ENCODE measurements at places on chromosomes 3 and 15. TPM values are rescaled to one million over a fixed set of nuclear protein-coding genes. Genes with fewer than 3 reads are reported as not detected.

- DNase-seq = no peak
- no peaks in the 10 kb centered on the region for H3K27me3 ChIP-seq
- no peak overlapping the region for H3K4me3 ChIP-seq
- peaks cover 45% of the 10 kb centered on the region for H3K4me1 ChIP-seq
Observed at GRCh38 chr3:13539292-13539638, 9.7 kb upstream of the FBLN2 start.

DNA sequence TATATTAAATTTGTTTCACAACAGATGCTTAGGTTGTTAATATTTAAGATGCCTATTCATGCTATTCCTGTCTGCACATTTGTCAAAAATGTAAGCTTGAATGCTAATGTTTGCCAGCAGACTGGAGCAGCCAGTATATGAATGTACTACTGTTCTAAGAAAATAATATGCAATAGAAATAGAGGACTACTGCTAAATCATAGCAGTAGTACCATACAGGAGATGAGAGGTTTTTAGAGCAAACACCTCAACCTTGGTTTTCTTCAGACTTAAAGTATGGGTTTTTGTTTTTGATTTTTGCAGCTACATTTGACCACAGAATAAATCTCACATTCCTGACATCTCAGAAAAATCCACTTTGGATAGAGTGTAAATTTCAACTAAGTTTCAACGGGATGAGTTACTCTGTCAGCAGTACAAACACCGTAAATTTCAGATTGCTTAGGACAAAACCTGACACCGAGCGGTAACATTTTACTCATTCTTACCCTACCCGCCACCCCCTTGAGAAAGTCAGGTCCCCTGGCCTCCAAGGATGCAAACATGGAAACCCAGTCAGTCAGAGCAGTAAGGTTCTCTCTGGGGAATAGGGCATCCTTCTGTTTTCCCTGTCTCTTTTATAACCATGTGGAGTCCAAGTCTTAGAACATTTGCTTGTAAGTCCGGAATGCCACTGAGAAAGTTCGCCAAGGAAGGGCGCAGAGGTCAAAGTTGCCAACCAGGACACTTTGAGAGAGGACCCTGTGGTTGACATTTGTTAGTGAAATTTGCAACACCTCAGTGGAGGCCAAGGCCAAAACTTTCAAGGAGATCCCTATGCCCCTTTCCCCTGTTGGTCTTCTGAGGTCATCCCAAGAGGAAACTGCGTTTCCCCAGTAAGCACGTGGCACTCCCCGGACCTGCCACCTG, 17.9 kb upstream of the SATB1 start:
- H3K27ac ChIP-seq = peak overlapping the region; percentile 99
- peaks cover 14% of the 10 kb centered on the region for H3K4me1 ChIP-seq
- no peak for DNase-seq
- no peaks in the 10 kb centered on the region for H3K27me3 ChIP-seq

DNA sequence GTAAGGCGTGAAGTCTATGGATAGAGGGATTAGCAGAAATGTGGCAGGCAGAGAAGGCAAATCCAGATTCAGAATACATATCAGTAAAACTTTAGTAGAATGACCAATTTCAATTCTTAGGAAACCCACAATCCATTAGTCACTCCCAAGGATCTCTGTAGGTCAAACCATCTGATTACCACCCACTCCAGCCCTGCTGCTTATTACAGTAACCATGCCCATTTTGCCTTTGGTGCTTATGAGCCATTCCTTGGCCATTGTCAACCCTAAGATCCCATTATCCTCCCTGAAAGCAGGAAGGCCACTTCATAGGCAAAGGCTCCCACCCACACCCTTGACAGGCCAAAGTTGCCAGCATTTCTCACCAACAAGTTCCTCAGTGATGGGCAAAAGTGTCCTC, 5.1 kb upstream of the KLHL40 start:
- H3K4me3 ChIP-seq = no peak overlapping the region
- H3K27me3 ChIP-seq = peaks cover under 1% of the 10 kb centered on the region
- no peaks in the 10 kb centered on the region for H3K36me3 ChIP-seq
- H3K4me1 ChIP-seq = no peaks in the 10 kb centered on the region
- no peak overlapping the region for H3K27ac ChIP-seq

DNA sequence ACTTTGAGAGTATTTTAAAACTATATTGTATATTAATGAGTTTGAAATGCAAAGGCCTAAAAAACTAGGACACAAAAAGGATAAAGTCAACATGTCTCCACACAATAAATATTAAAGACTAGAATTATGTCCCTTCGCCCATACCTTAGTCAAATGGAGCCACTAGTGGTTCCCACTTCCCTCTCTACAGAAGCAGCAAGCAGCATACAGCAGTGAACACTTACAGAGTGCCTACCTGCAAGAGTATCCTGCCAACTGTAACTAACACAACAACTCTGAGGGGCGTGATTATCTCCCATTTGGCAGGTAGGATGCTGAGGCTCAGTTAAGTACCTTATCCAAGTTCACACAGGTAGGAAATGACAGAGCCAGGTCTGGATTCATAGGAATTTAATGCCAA, 17.2 kb downstream of the DYNC1LI1 start:
- H3K4me3 ChIP-seq = no peak overlapping the region
- no peak overlapping the region for H3K27ac ChIP-seq
- H3K36me3 ChIP-seq = no peaks in the 10 kb centered on the region
- no peak for DNase-seq
- no peaks in the 10 kb centered on the region for H3K4me1 ChIP-seq
- no peaks in the 10 kb centered on the region for H3K27me3 ChIP-seq

DNA sequence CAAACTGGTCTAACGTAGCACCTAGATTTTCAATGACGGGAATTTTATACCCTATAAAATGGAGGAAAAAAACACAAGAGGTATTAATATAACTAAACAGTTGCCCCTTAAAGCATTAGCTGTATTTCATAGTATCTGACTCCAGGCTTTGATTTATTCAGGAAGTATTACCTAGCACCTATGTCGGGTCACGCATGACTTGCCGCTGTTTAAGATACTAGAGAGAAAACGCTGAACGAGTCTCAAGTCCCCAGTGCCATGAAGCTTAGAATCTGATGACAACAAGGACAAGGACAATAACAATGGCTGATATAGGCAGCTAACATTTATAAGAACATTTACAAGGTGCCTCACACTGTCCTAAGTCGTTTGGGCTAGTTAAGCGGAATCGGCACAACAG, 1.9 kb downstream of the SNRPA1 start:
- peak overlapping the region; percentile 95 for H3K4me3 ChIP-seq
- no peaks in the 10 kb centered on the region for H3K27me3 ChIP-seq
- no peak for DNase-seq
- peaks cover 28% of the 10 kb centered on the region for H3K36me3 ChIP-seq
- H3K4me1 ChIP-seq = peaks cover 12% of the 10 kb centered on the region

DNA sequence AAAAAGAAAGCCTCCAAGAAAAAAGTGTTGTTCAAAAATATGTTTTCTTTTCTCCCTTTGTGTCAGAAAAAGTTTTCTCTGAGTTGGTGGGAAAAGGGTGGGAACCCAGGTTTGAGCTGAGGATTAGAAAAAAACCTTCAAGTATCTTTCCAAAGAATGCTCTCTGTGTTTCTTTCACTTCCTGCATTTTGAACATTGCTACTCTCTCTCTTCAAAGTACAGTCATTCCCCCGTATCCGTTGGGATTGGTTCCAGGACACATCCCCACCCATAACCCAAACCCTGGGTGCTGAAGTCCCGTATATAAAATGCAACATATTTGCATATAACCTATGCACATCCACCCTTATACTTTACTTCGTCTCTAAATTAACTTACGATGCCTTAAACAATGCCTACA, 139.6 kb downstream of the TMCO5A start:
- H3K27ac ChIP-seq = no peak overlapping the region
- peaks cover 17% of the 10 kb centered on the region for H3K4me1 ChIP-seq
- no peak for DNase-seq
- no peak overlapping the region for H3K4me3 ChIP-seq
- peaks cover 23% of the 10 kb centered on the region for H3K27me3 ChIP-seq

- no peak overlapping the region for H3K27ac ChIP-seq
- DNase-seq = no peak
- H3K4me1 ChIP-seq = no peaks in the 10 kb centered on the region
Observed at GRCh38 chr15:84400820-84401219, 165.2 kb downstream of the GOLGA6L4 start.

GRCh38 chr15:52256366-52256765, 39.2 kb downstream of the MYO5C start:
- peaks cover 2% of the 10 kb centered on the region for H3K4me1 ChIP-seq
- peak; percentile 86 for DNase-seq
- no peaks in the 10 kb centered on the region for H3K27me3 ChIP-seq
- no peak overlapping the region for H3K4me3 ChIP-seq
- H3K36me3 ChIP-seq = no peaks in the 10 kb centered on the region

DNA sequence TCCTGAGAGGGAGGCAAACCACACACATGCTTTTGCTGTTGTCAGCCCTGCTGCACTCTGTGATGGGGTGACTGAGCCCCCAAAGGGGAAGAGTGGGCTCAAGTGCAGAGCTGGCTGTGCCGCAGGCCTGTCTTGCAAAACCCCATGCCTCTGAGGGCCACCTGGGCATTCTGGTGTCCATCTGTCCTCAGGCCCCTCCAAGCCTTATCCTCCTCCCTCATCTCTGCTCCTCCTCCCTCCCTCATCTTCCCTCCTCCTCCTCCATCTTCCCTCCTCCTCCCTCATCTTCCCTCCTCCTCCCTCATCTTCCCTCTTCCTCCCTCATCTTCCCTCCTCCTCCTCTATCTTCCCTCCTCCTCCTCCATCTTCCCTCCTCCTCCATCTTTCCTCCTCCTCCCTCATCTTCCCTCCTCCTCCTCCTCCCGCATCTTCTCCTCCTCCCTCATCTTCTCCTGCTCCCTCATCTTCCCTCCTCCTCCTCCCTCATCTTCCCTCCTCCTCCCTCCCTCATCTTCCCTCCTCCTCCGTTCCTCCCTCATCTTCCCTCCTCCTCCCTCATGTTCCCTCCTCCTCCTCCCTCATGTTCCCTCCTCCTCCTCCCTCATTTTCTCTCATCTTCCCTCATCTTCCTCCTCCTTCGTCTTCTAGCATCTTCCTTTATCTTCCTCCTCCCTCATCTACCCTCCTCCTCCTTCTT, 40.6 kb downstream of the CHDH start:
- peaks cover 34% of the 10 kb centered on the region for H3K4me1 ChIP-seq
- no peak for DNase-seq
- H3K27ac ChIP-seq = no peak overlapping the region
- no peak overlapping the region for H3K4me3 ChIP-seq

DNA sequence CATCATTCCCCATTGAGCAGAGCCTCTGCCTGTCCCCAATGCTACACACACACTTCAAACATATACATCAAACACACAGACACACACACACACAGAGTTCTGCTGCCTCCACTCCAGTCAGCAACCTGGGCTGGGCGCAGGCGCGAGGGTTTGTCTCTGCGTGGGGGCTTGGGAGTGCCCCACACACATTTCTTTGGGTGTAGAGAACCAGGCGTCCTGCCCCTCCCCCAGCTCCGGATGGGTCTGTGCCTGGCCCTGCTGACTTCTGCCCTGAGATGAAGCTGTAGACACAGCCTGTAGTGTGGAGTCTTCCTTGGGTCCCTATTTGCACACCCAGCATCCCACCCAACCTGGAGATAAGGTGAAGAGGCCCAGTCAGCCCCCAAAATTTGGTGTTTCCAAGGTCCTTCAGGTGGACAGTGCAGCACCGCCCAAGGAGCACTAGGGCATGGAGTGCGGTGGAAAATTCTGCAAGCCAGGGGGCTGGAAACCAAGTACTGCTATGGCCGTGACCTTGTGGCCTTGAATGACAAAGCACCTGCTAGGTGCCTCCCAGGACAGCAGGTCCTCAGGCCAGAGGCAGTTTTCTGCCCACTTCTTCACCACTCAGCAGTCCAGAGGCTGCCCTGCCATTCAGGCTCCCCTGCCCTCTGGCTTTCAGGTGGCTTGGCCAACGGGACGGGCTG, 26.8 kb downstream of the FBXW12 start:
- H3K27ac ChIP-seq = no peak overlapping the region
- H3K4me3 ChIP-seq = no peak overlapping the region
- H3K27me3 ChIP-seq = no peaks in the 10 kb centered on the region
- H3K36me3 ChIP-seq = no peaks in the 10 kb centered on the region
- no peaks in the 10 kb centered on the region for H3K4me1 ChIP-seq

GRCh38 chr15:25536801-25537611, 98.2 kb upstream of the UBE3A start:
- H3K27ac ChIP-seq = no peak overlapping the region
- H3K4me3 ChIP-seq = no peak overlapping the region
- no peaks in the 10 kb centered on the region for H3K27me3 ChIP-seq
- H3K36me3 ChIP-seq = no peaks in the 10 kb centered on the region
- no peak for DNase-seq

- H3K27ac ChIP-seq = no peak overlapping the region
- peaks cover 3% of the 10 kb centered on the region for H3K4me1 ChIP-seq
- no peaks in the 10 kb centered on the region for H3K36me3 ChIP-seq
- no peaks in the 10 kb centered on the region for H3K27me3 ChIP-seq
- H3K4me3 ChIP-seq = no peak overlapping the region
Observed at GRCh38 chr15:94383041-94383440, 151.7 kb downstream of the MCTP2 start.

- no peak overlapping the region for H3K4me3 ChIP-seq
- H3K36me3 ChIP-seq = peaks cover 15% of the 10 kb centered on the region
- no peak for DNase-seq
- H3K27me3 ChIP-seq = no peaks in the 10 kb centered on the region
- no peak overlapping the region for H3K27ac ChIP-seq
Observed at GRCh38 chr3:94071713-94072284, 8.9 kb downstream of the NSUN3 start.

- H3K27me3 ChIP-seq = no peaks in the 10 kb centered on the region
- H3K4me1 ChIP-seq = no peaks in the 10 kb centered on the region
- H3K4me3 ChIP-seq = no peak overlapping the region
Observed at GRCh38 chr3:53704363-53704725, 141.9 kb downstream of the CHDH start.

- no peak for DNase-seq
- H3K4me1 ChIP-seq = no peaks in the 10 kb centered on the region
- no peaks in the 10 kb centered on the region for H3K36me3 ChIP-seq
- H3K27me3 ChIP-seq = peaks cover 47% of the 10 kb centered on the region
- H3K27ac ChIP-seq = no peak overlapping the region
- no peak overlapping the region for H3K4me3 ChIP-seq
Observed at GRCh38 chr15:88799341-88799740, 3.9 kb upstream of the ACAN start.

GRCh38 chr3:182486463-182486862, 306.8 kb upstream of the ATP11B start:
- no peaks in the 10 kb centered on the region for H3K27me3 ChIP-seq
- no peak overlapping the region for H3K27ac ChIP-seq
- H3K4me3 ChIP-seq = no peak overlapping the region
- no peaks in the 10 kb centered on the region for H3K36me3 ChIP-seq

The COPB2 gene
- polyA plus RNA-seq = 46.1 TPM

The BNIP2 gene
- 66.9 TPM for polyA plus RNA-seq

The MYRIP gene
- polyA plus RNA-seq = 1.6 TPM

The FBXL2 gene
- polyA plus RNA-seq = 3.9 TPM

The CCR4 gene
- polyA plus RNA-seq = 27.9 TPM

Data from thymus (tissue), 14 donors.